ENCODE measurements at places on chromosomes 4 and X.

GRCh38 chrX:9853307-9853706 is 67.1 kb downstream of the SHROOM2 start:
- no peak for DNase-seq

GRCh38 chr4:114103908-114104307 is 124.5 kb upstream of the ARSJ start:
- no peak for DNase-seq

DNA sequence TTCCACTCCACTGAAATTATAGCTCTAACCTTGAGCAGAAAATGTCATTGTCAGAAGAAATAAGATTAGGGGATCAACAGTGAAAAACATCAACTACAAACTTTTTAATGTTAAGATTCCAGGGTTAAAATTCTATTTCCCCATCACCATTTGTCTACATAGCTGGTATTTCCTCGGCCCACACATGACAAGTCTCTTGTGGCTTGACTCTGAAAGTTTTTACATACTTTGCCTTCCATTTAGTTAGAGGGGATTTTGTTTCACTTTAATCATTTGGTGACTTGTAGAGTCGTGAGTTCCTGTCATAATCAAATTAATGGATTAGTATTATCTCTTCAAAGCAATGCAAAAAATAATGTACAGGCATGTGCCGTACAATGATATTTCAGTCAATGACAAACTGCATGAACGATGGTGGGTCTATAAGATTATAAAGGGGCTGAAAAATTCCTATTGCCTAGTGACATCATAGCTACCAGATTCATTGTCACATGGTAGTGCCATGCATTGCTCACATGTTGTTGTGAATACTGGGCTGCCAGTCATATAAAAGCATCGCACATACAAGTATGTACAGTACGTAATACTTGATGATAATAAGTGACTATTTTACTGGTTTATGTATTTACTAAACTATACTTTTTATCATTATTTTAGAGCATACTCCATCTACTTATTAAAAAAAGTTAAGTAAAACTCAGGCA is 72.0 kb downstream of the ING2 start:
- DNase-seq = no peak

DNA sequence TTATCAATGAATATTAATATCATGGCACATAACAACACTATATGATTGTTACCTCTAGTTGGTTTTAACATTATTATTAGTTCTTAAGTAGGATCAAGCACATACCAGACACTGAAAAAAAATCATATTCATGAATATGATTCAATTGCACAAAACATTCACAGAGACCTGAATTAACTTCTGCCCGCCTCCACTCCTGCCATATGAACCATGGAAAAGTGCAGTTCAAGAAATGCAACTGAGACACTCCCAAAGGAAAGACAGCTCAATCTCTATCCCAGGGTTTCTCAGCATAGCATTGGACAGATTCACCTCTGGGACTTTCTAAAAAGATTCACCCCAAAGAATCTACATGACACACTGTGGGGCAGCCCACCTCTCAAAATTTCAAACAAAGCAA is 103.5 kb upstream of the KCNIP4 start:
- no peak for DNase-seq

DNA sequence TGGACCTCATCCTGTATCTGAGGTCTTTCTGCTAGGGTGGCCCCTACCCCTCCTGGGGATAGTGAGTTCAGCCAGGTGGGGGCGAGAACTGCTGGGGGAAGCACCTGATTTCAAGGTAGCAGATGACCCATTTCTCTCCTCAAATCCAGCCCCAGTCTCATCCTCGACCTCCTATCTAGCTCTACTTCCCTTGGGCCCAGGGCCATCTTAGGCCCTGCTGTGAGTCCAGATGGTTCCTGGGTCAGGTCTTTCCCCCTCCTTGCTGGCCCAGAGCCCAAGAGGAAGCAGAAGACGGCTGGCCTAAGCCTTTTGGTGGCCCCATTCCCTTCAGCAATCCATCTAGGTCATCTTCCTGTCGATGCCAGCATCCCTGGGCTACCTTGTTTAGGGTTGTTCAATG is 3.3 kb downstream of the CDK16 start:
- DNase-seq = no peak

DNA sequence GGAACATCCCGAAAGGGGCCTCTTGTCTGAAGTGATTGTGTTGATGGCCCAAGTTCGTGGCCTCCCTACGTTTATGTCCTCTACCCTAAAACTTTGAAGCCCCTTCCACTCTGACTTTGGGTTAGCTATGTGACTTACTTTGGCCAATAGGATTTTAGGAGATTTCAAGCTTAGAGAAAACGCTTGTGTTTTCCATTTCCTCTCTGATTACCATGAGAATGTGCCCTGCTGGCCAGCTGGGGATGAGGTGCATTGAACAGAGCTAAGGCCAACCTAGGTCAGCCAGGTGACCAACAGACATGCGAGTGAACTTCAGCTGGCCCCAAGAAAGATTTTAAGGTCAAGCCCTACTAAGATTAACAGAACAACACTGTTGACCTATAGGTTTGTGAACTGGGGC is 82.4 kb downstream of the SLC2A9 start:
- DNase-seq = no peak
